Large intestine (tissue), 12 donors: ENCODE measurements at places on chromosomes 2 and 18.

DNA sequence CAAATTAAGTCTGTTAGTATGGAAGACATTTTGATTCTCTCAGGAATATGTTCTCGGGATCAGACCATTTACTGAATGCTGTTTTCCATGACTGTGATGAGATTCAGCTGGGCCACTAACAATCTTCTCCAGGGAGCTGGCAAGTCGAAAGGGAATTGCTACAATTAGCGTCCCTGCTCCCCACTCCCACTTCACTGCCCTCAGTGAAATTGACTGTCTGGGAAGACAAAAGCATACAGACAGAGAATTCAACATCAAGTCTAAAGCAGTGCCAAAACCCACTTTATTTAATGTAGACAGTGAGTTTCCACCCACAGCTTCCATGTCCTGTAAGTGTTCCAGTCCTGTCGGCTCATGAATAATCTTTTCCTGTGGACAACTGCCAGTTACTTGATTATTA, 34.0 kb upstream of the COL3A1 start:
- peak; percentile 12 for DNase-seq

DNA sequence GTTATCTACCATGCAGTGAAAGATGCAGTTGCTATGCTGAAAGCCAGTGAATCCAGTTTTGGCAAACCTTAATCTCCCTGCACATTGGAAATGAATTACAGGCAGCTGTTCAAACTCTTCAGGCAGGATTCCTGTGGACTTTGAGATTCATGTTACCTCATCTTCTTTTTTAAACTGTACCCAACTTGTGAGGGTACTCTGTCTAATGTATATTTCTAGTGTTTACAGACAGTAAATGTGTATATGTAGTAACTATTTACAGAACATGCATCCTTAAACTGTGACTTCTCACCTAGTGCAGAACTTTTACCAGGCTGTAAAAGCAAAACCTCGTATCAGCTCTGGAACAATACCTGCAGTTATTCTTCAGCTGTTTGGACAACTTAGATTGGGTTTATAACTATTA, 50.9 kb downstream of the KDM3A start:
- DNase-seq, result peak; percentile 11

DNA sequence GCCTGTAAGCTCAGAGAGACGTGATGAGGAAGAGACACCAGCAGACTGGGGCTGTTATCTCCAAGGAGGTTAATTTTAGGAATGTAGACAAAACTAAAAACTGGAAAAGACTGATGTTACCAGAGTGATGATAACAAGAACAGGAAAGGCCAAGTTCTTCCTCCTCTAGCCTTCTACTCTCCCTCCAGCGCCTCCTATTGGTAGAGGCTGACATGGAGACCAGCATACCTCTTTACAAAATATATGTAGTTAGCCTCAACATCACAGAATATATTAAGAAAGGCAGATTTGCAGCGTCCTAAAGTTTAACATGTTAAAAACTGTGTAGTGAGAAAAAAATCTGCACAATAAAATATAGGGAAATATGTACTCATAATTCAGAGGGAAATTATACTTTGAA, 66.0 kb downstream of the TCF4 start:
- DNase-seq, result no peak

DNA sequence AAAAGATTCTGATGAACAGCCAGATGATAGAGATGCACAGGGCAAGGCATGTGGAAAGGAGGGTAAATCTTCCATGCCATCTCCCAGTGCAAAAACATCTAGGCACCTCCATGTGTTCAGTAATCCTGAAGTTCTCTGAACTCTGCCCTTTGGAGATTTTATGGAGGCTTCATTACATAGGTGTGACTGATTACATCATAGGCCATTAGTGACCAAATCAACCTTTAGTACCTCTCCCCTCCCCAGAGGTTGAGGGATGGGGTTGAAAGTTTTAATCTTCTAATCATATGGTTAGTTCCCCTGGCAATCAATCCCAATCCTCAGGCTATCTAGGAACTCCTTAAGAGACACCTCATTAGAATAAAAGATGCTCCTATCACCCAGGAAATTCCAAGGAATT, 2190.2 kb upstream of the PIK3C3 start:
- DNase-seq, result peak; percentile 79

DNA sequence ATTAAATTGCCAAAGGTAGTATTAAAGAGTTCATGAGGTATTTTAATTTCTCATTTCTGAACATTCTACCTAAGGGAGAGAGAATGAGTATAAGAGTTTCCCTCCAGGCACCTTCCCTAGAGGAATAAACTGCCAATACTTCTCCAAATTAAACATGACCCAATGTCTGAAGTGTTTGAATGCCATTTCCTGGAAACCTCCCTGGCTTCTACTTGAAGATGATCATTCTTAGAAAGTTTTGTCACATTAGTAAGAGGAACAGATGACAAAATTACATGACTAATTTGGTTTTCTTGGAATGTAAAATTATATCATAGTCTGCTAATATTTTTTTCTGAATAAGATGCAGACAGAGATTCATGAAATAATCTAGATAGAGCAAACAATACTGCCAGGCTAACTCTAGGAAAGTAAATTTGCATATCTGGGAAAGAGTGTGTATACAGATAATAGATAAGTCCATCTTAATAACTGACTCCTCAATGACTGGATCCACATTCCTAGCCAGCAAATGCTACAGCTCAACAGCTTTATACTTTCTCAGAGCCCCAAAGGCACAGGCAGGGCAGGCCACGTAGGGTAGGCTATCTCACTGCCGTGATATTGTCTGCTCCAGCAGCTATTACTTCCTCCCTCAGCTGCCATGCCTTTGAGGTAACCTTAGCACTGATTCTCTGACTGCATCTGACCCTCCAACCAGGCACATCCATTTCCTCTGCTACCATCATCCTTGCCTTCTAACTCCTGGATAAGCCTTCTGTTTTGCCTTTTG, 630.8 kb upstream of the PIK3C3 start:
- no peak for DNase-seq

GRCh38 chr2:120819720-120820210, 84.1 kb downstream of the GLI2 start:
- DNase-seq, result no peak

DNA sequence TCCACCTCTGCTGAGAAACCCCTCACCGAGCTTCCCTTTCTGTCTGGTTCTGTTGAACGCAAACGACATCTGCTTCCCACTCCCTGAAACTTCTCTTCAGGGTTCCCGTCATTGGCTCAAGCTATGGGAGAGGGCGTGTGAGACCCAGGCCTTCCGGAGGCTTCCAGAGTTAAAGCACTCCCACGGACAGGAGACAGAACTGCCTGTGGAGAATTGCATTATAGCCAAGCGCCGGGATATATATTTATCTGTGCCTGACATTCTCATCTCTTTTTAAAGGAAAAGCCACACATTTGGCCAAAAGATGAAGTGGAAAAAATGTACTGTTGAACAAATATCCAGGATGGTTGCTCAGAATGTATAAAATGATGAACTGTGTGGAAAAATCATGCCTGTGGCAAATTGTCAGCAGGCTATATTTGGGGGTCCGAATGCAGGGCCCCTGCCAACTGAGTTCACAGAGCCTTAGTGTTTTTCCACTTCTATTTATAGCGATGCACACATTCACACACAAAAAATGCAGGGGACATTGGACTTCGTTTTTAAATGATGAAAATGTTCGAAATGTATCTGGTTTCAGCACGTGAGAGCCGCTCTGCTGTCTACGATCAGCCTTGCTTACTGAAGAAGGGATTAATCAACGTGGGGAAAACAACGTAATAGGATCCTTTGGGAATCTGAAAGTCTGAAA, 59.5 kb downstream of the E2F6 start:
- no peak for DNase-seq

DNA sequence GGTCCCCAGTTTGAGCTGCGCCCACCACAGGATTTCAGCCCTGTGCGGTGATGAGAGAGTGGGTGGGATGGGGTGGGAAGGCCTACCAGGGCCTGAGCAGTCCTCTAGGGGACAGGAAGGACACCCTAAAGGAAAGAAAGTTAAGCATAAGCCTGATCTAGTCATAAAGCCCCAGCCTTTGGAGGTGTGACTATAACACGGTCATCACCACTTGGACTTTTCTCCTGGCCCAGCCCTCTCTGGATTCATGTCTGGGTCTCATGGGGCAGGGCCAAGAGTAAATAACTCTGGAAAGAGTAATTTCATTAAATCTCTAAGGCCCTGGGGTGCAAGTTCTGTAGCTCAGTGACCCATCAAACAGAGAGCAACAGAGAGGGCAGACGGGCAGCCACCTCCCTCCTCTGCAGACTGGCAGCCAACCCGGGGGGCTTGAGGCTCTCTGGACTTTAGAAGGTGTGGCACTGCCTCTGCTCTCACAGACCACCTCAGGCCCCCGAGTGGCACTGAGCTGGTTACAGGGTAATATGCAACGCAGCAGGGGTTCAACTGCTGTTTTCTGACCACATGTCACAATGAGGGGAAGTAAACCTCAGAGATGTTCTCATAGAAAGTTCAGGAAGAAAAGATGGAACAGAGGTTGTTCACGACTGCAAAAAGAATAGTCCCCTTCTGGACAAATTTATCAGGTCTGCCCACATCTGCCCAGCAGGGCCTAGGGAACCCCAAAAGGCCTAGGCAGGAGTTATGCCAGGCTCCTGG, 41.5 kb downstream of the TGFA start:
- peak; percentile 90 for DNase-seq

- DNase-seq, result no peak
Observed at GRCh38 chr2:149658553-149658952, 71.0 kb upstream of the MMADHC start.

- no peak for DNase-seq
Observed at GRCh38 chr2:151297882-151298281, 8.4 kb upstream of the NMI start.

- no peak for DNase-seq
Observed at GRCh38 chr18:7349181-7349837, 118.4 kb downstream of the LRRC30 start.

DNA sequence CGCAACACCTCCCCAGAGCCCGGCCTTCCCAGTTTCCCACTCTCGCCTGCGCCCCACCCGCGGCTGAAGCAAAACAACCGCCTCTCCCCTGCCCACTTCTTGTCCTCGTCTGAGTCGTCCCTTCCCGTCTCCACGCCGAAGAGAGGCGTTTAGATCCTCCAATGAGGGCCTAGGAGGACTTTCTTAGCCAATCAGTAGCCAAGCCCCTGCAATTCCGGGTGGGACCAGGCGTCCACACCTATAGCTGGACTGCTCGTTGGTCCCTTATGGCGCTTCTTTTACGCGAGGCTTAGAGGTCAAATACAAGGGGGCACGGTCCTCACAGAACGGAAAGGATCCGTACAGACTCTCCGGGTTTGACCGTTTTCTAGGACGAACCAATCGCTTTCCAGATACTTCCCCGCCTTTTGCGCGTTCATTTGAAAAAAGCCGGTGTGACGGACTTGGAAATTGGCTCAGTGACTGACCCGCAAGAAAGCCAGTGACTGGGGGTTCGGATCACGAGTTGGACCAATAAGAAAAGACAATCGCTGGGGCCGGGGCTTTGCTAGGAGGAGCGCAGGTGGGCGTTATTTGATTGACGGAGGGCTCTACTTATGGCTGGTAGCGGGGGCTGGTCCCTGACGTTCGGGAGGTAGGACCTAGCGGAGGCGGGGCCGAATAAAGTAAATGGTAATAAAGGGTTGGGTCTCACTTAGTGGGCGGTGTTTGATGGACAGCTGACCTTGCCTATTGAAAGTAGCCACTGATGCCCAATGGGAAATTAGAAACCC, 581 bp upstream of the PPM1B start:
- DNase-seq, result peak; percentile 99

DNA sequence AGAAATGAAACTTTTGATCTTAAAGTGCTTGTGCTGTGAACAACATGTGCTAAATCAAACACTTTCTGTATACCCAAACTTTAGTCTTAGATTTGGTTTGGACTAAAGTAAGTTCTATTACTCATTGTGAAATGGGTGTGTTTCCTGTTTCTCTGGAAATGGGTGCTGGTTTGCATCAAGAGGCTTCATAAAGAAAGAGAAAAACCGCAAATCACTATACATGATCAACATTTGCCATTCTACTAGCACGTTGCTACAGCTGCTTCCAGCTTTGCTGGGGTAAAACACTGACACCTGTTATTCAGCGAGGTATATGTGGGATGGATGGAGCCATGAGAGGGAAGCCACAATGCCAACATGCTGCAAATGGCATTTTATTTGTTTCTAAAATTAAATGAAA, 547.0 kb upstream of the ACVR2A start:
- no peak for DNase-seq

GRCh38 chr2:127068351-127068741, 38.6 kb downstream of the BIN1 start:
- no peak for DNase-seq

DNA sequence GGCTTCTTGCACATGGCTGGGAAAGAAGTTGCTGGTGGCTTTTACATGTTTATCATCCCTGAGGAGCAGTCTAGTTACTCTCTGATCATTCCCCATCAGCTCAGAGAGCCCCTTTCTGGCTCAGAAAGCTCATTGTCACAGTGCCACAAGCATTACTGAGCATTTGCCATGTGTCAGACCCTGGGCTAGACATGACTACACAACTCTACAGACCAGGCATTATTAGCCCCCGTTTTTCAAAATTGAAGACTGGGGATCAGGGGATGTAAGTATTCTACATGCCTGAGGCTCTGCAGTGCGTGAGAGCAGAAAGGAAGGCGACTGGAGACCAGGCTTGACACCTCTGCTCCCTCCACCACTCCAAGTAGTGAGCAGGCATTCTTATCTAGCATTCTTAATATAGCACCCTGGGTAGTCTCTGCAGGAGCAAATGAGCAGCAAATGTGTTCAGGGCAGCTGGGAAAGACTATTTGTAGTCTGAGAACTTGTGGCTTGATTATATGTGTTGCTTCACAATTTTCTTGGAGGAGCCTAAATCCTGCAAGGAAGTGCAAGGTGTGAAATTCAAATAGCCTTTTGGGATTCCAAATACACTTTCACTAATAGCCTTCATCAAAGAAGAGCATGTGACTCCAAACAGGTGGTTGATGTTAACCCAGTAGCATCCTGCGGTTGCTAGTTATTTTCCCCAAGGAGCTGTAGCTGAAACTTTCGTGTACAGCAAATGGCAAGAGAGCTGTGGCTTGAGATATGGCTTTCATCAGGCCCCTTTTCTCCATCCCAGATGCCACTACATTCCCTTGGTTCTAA, 143.2 kb downstream of the DDX1 start:
- DNase-seq, result peak; percentile 18

DNA sequence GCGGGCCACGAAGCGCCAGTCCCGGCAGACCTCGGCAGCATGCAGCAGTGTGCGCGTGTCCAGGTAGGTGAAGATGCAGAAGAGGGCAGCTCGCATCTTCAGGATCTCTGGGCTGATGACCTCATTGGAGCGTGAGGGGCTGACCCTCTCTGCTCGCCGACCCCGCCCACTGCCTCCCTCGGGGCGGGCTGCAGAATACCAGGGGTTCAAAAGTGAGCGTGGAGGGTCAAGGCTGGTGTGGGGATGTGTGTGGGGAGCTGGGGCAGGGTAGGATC, 20.0 kb downstream of the FBXO41 start:
- DNase-seq, result no peak

GRCh38 chr2:31241625-31242270, 7.8 kb downstream of the EHD3 start:
- no peak for DNase-seq
